ENCODE measurements at places on chromosomes 2 and 18.
A peak's percentile ranks its signal among the peaks of the same experiment; 100 is the strongest.

- DNase-seq: no peak
Observed at GRCh38 chr18:6576718-6577375, 152.7 kb upstream of the ARHGAP28 start.

DNA sequence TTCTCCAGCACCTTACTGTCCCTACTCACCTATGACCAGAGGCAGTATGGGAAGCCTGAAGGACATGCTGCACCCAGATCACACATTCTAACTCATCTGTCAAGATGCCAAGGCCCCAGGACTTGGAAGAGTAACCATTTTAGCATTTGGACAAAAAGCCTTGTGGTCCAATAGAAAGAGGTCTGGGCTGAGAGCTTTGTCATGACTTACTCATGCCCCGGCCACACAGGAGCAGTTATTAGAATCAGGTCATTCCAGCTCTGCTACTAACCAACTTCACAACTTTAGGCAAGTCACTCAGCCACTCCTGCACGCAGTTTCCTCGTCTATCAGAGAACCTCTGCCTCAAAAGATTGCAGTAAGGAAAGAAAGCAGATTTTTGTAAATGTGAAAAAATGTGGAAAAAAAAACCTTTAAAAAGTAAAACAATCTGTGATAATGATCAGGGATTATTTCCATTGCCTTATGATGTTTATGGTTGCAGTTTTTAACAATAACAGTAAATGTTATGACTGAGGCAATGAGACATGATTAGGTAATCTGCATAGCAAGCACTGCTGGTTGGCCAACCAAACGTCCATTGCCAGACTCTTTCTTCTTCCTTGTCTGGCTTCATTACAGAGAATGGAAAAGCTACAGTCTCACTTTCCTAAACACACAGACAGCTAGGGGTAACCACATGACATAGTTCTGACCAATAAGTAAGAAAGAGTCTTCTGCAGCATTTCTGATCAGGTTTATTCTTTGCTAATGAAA, 255.4 kb upstream of the CHAC2 start:
- DNase-seq: no peak

GRCh38 chr2:66494708-66495107, 59.8 kb downstream of the MEIS1 start:
- peak; percentile 48 for DNase-seq

DNA sequence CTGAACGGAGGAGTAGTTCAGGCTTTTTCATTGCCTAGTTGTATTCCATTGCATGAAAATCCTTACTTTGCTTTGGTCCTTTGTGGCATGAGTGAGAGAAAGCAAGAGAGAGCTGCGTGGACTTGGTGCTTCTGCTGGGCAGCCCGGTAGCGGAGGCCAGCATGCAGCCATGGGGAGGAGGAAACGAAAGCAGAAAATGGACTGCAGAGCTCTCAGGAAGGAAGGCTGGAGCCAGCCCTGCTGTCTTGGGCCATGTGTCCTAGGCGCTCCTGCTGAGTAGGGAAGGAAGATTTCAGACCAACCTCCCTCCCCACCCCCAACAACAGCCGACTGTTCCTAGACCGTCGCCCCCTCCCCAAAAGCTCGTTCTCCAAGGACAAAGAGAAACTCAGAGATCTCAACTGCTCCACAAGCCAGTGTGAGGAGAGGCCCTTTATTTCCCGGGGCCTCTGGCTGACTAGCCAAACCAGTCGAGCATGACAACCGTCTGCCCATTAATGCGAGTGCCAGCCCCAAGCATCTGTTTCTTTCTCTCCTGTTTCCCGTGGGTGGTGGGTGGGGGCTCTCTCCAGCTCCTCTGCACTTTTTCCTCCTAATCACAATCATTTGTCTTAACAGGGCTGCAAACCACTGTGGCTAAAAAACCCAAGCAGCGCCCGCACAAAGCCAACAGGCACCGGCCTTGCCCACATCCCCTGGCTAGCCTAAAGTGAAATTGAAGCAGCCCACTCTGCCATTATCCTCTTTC, 66.8 kb upstream of the FZD7 start:
- no peak for DNase-seq

- DNase-seq: no peak
Observed at GRCh38 chr18:48729404-48729803, 190.6 kb downstream of the CTIF start.

DNA sequence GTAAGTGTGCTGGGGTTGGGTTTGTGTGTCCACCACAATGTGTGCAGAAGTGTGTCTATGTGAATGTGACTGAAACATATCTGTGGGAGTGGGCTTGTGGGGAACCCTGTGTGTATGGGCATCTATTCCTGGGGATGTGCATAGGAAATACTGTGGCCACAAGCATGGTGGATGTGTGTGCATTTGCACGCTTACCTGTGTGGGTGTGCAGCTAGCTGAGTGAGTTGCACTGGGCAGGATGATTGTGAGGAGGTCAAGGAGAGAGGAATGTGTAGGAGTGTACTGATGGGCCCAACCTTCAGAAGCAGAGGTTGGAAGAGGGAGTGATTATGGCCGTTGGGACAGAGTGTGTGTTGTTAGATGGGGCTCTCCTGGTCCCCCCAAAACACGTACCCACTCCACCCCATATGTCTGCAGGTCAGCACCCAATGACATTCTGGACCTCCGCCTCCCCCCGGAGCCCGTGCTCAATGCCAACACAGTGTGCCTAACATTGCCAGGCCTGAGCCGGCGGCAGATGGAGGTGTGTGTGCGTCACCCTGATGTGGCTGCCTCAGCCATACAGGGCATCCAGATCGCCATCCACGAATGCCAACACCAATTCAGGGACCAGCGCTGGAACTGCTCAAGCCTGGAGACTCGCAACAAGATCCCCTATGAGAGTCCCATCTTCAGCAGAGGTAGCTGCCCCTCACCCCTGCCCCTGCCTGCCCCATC, 1.2 kb downstream of the WNT10A start:
- DNase-seq: no peak

GRCh38 chr2:75324861-75325284, 125.6 kb upstream of the TACR1 start:
- DNase-seq: no peak

- no peak for DNase-seq
Observed at GRCh38 chr2:100703739-100704138, 116.2 kb upstream of the NPAS2 start.

GRCh38 chr2:36902385-36903120, 63.8 kb downstream of the STRN start:
- DNase-seq: no peak

DNA sequence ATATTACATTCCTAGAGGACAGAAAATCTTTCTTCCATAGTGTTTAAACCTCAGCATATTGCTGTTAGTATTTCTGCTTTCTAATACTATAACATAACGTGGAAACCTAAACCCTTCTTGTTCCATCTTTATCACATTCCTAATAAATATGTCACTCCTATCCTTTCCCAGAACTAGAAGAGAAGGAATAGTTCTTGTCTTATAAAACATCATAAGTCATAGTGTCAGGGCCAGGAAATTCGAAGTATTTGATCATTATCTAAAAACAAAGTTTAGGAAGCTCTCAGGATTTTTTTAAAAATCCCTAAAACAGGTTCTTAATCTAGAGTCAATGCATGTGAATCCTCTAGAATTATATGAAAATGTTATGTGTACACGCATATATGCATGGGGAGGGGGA, 2.0 kb downstream of the NHEJ1 start:
- no peak for DNase-seq

GRCh38 chr2:217736776-217737550, 265.8 kb downstream of the TNS1 start:
- no peak for DNase-seq

DNA sequence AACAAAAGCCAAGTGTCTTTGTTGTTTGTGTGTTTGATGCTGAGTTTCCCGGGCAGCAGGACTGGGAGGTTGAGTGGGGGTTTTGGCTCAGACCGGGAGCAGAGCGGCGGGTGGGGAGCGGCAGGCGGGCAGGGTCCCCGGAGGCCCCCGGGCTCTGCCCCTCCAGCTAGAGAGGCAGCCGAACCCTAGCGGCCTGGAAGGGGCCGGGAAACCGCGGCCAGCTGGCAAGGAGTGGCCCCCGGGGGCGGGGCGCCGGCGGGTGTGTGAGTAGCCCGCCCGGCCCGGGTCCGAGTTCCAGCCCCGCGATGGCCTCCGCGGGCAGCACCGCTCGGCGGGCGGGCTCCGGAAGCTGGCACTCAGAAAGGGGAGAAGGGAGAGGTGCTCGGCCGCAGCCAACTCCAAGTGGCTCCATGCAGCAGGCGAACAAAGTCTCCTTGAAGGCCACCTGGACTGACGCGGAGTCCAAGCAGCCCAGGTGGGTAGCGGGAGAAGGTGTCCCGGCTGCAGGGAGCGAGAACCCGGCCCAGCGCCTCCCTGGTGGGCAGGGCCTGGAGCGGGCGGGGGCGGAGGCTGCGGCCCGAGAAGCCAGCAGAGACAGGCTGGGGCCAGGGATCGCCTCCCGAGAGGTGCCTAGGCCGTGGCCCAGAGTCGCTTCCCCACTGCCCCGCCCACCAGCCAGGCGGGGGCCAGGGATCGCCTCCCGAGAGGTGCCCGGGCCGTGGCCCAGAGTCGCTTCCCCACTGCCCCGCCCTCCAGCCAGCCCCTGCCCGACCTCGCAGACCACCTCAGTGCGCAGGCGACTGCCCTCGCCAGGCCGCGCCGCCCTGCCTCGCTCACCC, at the start of gene ANKRD53:
Gene ANKRD53, plus strand, starts transcription at position 290 of the 839 bp plus-strand sequence. Its CDS starts 16 bp downstream, at position 306.
- DNase-seq: peak; percentile 58

- DNase-seq: no peak
Observed at GRCh38 chr2:120066800-120067547, 54.1 kb downstream of the EPB41L5 start.

DNA sequence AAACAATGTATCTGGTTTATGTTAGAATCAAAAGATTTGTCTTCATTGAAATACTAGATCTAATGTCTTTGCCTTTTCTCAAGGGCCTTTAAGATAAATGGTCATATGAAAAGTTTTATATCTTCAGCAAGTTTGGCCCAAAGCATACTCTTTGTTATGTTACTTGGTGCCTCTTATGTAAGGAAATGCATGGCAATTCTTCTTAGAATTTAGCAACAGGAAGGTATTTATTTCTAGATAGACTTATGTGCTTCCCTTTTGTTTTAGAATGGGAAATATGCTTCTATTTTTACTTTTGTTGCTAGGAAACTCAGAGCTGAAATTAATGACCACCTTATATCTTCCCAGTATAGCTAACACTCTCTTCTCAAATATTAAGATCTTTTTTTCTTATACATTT, 117.4 kb upstream of the DLX2 start:
- DNase-seq: no peak

- peak; percentile 38 for DNase-seq
Observed at GRCh38 chr18:54607213-54608027, 16.4 kb downstream of the DYNAP start.

GRCh38 chr2:216829533-216829932, 30.3 kb downstream of the TNP1 start:
- DNase-seq: peak; percentile 55

GRCh38 chr2:128986026-128986715, 667.5 kb upstream of the HS6ST1 start:
- DNase-seq: no peak

DNA sequence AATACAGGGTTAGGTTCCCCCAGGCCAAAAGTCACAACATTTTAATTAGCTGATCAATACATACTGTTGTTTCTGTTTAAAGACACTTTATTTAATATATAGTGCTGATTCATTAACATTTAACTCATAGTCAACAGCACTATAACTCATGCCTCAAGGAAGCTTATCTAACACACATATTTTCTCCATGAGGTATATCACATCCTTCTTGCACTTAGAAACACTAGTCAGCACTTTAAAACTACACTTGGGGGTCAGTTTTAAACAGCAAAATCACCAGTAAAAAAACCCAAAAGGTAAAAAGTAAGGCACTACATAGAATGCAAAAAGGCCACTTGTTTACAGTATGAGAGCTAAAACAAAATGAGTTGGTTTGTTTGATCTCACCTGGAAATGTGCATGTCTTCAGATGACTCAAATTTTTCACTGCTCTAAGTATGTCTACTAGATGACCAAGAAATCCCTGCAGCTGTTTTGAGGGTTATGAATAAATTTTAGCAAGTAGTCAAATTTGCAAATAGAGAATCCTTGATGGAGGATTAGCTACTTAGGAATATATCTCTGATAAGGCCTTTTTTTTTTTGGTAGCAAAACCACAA, 54.1 kb upstream of the EPB41L5 start:
- no peak for DNase-seq

- DNase-seq: no peak
Observed at GRCh38 chr2:197216361-197216979, 94.1 kb downstream of the ANKRD44 start.

DNA sequence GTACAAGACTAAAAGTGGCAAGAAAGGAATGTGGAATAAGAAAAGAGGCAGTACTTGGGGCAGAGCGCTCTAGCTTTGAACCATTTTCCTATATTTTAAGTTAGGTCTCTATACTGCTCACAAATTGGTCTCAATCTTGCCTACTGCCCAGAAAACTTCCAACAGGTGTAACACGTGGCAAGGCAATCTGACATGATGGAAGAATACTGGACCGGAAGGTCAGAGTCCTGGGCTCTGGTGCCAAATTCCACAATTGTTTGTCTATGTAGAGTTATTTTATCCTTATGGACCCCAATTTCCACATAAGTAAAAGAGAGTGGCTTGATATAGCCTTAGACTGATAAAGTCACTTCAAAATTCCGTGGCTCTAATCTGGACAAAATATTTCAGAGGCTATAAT, 28.9 kb downstream of the NHEJ1 start:
- no peak for DNase-seq

- no peak for DNase-seq
Observed at GRCh38 chr18:37138456-37138855, 309.5 kb downstream of the KIAA1328 start.

DNA sequence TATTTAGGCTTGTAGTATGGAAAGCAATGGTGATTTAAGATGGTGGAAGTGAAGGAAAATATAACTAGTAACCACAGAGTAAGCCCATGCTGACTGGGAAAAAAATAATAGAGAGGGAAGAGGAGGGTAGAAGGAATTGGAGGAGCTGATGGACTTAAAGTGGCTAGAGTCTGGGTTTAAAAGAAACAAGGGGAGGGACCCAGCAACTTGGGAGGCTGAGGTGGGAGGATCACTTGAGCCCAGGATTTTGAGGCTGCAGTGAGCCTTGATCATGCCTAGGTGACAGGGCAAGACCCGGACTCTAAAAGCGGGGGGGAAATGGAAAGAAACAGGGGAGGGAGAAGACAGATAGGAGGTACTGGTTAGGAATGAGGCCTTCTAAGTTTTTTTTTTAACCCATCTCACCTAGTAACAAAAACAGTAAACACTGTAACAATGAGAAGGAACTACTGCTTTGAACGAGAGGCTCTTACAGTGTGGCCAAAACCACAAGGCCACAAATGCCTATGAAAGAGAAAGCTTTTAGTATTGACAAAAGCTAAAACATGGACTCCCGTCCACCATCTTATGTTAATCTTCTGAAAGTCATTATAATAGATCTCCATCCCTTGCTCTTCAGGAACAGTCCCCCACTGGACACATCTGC, 26.6 kb downstream of the METTL8 start:
- DNase-seq: no peak

DNA sequence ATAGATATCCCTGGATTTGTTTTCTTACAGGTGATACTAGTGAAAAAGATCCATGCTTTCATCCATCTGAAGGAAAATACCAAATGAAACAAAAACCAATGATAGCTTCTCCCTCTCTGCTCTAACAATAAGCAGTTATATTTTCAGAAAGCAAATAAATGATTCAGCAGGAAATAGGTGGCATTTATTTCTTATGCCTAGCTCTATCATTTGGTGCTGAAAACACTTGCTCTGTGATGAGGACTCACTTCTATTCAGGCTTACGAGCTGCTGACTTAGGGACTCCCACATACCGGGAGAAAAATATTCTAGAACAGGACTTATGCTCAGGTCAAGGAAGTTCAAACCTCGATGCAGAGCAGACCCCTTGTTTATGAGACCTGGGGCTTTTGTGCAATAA, 142.6 kb downstream of the SETBP1 start:
- DNase-seq: no peak

Measured in transverse colon (tissue), 4 donors.